ENCODE measurements at places on chromosomes 6 and 20.

GRCh38 chr6:64539917-64540316 is 904.3 kb downstream of the PHF3 start:
- DNase-seq: no peak

DNA sequence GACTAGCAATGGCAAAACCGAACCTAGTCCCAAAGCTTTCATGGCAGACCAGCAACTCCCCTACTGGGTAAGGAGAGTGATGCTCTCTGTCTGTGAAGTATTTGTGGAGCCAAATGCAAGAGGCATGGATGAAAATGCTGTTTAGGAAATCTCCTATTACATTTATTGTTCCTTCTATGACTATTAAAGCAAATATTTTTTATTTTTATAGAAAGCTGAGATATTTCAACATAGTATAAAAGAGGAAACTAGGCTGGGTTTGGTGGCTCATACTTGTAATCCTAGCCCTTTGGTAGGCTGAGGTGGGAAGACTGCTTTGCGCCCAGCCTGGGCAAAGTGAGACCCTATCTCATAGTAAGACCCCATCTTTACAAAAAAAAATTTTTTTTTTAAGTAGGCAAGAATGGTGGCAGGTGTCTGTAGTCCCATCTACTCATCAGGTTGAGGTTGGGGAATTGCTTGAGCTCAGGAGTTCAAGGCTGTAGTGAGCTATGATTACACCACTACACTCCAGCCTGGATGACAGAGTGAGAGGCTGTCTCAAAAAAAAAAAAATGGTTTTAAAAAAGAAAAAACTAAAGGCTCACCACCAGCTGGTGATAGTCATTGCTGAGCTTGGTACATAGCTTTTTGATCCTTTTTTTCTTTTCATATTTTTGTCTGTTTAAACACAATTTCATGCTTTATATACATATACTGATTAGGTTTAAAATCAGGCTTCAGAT is 11.3 kb downstream of the KDM1B start:
- DNase-seq: no peak

DNA sequence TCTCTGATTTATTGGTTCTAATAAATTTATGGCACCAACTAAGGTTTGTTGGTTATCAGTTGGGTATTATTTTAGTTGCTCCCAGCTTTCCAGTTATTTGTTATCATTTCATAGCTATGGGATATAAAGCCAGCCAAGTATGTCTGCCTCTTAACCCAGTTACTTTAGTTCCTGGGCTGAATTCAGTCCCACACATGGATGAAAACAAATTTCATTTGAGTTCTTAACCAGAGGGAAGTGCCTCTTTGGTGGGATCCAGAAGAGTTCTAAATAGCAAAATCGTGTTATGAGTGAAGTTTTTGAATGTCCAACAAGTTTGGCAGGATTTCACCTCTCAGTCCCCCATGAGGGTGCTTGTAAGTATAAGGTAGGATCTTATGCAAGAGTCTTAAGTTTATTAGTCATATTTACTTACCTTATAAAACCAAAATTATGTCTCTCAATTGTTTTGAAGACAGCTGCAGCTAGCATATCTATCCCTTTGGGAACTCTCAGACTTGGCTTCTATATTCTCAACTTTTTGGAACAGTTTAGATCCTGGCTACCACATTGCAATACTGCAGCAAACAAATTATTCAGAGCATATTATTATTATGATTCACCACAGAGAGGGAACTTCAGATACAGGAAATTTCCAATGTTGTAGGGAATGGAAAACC is 683.6 kb downstream of the BCKDHB start:
- no peak for DNase-seq

DNA sequence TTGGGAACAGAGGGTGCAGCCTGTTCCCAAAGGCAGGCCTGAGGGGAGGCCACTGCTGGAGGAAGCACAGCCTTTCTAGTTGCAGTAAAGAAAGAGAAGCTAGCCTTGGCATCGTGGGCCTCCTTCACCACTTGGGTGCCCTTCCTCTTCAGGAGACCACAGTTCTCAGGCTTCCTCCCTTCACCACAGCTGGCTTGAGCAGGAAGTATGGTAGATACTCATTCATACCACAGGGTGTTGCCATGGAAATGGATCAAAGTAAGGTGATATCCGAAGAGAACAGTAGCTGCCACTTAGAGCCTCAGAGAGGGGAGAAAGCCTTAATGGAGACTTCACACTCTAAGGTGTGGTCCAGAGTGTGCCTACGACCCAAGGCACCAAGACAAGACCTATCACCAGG is 120.4 kb upstream of the RIPOR2 start:
- DNase-seq: no peak

GRCh38 chr6:47310131-47310480 is 401 bp upstream of the TNFRSF21 start:
- DNase-seq: no peak

- no peak for DNase-seq
These were observed 19.0 kb upstream of the AFDN start for GRCh38 chr6:167807756-167808155.

DNA sequence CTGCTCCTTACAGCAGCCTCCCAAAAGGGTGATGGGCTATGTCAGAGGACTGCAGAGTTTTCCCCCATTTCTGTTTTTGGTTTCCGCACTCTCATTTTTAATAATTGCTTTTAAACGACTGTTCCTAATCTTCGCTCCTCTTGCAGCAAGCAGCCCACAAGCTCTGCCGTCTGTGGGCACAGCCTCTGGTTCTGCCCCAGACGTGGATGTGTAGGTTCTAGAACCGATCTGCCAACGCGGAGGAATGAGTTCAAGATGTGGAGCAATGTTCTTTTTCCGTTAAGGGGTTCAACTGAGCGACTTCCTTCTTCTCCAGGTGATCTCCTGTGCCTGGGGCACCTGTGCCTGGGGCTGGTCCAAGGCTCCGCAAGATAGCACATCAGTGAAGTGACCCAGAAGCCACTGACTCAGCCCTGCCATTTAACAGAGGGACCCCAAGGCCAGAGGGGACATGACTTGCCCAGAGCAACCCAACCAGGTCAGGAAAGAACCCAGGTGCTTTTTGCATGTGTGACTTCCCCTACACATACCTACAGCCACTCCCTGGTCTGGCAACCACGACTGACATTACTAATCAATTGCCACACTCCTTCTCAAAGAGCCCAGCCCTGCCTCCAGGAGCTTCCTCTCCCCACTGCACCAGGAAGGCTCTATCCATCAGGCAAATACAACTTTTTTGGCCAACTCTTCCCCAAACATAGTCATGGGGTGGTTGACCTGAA is 22.7 kb downstream of the PMEPA1 start:
- no peak for DNase-seq

- no peak for DNase-seq
These were observed 2.8 kb upstream of the ASF1A start for GRCh38 chr6:118890997-118891790.

DNA sequence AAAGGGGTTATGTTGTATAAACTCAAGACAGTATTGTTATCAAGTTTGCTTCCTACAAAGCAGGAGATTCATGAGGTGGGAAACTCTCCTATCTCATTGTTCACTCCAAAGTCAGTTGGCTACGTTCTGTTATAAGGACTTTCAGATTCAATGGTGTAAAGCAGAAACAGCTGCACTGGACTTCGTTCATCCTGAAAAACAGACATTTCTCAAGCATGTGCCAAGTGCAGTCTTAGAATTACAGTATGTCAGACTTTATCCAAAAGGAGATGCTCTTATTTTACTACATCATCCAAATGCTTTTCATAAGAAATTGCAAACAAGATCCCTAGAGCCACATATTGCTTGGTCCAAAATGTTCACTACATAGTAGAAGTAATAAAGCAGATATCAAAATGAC is 14.9 kb downstream of the COL21A1 start:
- DNase-seq: no peak

DNA sequence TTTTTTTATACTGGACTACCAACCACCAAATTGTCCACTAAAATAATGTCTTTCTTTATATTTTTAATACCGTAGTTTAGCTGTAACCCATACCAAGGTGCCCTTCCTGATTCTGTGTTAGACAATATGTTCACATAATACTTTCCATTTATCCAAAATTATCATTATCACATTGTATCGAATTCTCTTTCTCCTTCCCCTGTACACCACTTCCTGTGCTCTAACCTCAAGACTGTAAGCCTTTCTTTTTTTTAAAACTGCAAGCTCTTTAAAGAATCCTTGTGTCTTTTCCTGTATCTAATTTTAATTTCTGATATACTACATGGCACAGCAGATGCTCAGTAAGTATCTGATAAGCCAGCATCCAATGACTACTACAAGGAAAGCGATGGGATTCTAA is 917.5 kb downstream of the EYS start:
- DNase-seq: no peak

DNA sequence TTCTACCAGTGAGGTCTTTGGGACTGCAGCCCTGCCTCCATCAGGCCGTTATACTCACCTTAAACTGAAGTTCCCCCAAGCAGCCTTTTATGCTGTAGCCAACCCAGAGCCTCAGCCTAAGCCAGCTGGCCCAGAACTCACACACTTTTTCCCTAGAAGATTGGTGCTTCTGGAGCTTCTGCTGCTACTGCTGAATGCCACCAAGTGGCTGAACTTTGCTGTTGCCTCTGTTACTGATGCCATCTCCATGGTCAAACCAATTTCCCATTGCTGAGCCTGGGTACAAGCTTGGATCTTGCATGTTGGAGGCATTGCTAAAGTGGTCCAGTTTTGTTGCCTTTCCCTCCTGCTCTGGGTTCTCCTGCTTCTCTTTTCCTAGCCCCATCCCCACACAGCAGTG is 15.0 kb upstream of the TBX18 start:
- no peak for DNase-seq

DNA sequence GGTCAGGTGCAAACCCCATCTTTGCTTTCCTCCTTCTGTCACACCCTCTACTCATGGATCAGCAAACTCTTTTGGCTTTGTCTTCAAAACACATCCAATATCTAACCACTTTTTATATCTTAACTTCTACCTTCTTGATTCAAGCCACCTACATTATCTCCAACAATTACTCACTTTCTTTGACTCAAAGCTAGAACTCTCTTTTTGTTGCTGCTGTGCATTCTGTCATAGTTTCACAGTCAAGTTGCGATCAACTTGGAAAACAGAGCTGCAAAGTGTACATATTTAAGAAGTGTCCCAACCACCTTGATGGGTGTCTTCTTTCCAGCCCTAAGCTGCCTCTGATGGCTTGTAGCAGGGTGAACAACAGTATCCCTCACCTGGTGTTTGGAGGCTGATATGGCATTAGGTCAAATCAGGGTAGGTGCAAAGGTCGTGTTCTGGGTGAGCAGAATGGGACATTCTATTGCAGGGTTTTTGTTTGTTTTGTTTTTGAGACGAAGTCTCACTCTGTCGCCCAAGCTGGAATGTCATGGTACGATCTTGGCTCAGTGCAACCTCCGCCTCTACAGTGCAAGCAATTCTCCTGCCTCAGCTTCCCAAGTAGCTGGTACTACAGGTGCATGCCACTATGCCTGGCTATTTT is 43.4 kb upstream of the RALGAPA2 start:
- DNase-seq: no peak

GRCh38 chr6:82740072-82740471 is 325.6 kb downstream of the UBE3D start:
- DNase-seq: no peak

All from HEK293T (cell line).